IPS DF 19.7 (cell line): ENCODE measurements at places on chromosomes 1 and 21.

DNA sequence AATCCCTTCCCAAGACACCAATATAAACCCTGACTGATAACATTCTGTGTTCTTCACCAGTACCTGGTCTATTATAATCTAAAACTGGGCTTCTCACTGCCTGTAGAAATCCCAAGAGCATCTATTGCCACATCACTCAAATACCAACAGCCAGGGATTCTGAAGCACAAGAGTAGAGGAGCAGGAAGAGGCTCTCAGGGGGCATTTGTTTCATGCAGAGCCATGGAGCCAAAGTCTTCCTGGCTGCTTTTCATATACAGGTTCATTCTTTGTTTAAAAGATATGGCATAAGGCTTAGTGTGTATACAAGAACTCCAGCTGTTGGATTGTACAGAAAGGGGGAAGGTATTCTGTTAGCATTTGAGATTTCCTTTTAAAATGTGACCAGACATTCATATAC is 38.2 kb upstream of the USH2A start:
- DNase-seq, result no peak

DNA sequence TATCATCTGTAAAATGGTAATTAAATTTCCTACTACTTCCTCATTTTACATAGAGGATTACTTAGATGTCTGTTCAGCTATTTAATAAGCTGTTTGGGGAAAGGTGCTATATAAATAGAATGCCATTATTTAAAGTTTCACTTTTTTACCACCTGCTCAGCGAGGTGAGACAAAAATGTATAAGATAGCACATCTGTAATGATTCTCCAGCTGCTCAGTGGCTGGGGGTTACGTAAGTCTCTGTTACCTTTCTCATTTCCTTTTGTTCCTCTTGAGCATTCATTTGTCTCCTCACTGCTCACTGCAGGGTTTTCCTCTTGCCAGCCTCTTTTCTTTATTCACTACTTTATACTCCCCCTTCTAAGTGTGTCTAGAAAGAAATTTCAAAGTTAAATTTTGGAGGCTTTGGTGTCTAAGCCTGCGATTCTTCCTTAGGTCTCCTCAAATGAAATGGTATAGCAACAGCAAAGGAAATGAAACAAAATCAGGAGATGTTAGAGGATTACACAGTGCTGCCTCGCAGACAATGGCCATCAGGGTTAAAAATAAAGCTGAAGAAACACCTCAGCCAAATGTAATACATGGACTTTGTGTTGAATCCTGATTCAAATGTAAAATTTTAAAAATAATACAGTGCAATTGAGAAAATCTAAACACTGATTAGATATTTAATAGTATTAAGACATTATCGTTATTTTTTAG is 6.8 kb downstream of the RGS8 start:
- no peak for DNase-seq

DNA sequence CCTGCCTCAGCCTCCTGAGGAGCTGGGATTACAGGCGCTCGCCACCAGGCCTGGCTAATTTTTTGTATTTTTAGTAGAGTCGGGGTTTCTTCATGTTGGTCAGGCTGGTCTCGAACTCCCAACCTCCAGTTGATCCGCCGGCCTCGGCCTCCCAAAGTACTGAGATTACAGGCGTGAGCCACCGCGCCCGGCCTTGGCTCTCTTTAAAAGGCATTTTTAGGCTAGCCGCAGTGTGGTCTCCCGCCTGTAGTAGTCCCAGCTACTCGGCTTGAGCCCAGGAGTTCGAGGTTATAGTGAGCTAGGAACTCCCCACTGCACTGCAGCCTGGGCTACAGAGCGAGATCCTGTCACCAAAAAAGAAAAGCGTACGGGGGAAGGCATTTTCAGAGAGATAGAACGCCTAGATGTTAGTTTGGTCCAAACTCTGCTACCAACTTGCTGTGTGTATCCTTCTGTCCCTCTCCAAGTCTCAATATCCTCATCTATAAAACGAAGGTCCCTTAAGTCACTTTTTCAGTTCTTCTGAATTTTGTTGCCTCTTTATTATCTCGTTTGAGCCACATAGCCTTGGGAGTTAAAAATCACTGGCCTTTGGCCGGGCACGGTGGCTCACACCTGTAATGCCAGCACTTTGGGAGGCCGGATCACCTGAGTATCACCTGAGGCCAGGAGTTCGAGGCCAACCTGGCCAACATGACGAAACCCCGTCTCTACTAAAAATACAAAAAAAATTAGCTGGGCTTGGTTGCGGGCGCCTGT is 734 bp downstream of the MED18 start:
- no peak for DNase-seq

DNA sequence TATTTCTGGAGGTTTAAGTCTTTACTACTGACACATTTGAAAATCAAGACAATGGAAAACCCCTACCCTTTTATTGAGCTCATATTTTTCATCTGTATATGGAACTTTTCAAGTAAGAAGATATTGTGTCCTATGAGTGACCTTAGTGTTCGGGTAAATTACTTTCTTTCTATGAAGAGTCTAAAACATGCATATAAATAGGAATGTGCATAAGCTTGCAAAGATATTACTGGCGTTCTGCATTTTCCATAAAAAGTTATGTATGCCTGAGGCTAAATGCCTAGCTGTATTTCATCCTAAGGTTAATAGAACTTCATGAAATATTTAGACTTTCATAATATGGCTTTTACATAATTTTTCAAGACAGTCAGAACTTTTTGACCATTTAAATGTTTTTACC is 495.8 kb upstream of the ADAMTS5 start:
- DNase-seq, result no peak

DNA sequence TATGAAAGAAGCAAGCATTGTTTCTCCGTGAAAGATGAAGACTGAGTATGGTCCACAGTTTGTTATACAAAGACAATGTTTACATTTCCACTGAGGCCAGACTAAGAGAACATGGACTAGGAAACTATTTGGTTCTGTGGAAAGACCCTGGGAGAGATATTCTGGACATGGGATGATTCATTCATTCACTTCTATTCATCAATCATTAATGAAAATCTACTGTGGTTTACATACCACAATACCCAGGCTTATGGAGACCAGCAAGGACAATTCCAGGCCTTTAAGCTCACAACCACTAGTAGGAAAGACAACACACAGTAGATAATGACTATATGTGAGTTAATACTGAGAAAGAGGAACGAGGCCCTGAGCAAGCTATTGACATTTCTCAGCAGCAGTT is 125.4 kb downstream of the TBX15 start:
- DNase-seq, result no peak

DNA sequence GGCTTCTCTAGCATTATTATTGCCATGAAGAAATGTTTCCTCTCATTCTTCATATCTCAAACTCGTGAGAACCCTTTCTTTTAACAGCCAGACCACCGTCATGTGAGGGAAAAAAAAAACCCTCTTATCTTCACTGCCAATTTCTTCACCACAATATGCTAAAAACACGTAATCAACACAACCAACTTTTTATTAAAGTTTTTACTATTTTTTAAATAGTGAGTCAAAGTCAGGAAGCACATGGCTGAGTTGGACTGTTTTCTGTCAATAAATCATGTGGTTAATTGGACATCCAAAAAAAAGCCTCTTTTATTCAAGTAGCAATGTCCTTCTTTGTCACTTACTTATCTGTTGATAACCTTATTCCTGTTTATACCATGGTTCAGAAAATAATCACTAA is 55.9 kb upstream of the SAMD13 start:
- DNase-seq, result no peak

GRCh38 chr1:109917768-109918606 is 7.3 kb downstream of the CSF1 start:
- no peak for DNase-seq

GRCh38 chr1:58249388-58249736 is 297.2 kb downstream of the OMA1 start:
- DNase-seq, result no peak

DNA sequence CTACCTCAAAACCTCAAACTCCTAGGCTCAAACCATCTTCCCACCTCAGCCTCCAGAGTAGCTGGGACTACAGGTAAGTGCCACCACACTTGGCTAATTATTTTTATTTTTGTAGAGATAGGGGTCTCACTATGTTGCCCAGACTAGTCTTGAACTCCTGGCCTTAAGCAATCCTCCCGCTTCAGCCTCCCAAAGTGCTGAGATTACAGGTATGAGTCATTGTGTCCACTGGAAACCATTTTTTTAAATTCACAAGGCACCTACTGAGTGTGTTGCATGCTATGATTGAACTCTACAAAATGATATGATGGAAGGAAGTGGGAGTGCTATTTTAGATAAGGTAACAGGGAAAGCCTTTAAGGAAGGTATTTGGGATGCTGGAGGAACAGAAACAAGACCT is 41.8 kb upstream of the RCOR3 start:
- no peak for DNase-seq

DNA sequence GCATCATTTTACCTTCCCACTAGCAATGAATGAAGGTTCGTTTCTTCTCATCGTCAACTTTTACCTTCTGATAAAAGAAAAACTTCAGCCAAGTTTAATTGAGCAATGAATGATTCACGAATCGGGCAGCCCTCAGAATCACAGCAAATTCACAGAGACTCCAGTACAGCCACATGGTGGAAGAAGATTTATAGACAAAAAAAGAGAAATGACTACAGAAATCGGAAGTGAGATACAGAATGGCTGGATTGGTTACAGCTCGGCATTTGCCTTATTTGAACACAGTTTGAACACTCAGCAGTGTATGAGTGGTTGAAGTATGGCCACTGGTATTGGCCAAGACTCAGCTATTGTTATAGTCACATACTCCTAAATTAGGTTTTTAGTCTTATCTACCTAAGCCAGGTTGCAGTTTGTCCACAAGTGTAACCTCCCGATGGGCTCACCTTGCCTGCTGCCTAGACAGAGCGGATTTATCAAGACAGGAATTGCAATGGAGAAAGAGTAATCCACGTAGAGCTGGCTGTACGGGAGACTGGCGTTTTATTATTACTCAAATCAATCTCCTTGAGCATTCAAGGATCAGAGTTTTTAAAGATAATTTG is 15.3 kb downstream of the AK4 start:
- no peak for DNase-seq

- no peak for DNase-seq
Observed at GRCh38 chr1:84923317-84923716, 30.3 kb upstream of the LPAR3 start.
